Natural killer cell treated with Interleukin-12 subunit alpha and Interleukin-12 subunit beta and Interleukin-15 and Interleukin-18, amount 100 ng/mL, for 72 hours (primary cell): ENCODE measurements at places on chromosomes 3 and 15. TPM values are rescaled to one million over a fixed set of nuclear protein-coding genes. Genes with fewer than 3 reads are reported as not detected.

DNA sequence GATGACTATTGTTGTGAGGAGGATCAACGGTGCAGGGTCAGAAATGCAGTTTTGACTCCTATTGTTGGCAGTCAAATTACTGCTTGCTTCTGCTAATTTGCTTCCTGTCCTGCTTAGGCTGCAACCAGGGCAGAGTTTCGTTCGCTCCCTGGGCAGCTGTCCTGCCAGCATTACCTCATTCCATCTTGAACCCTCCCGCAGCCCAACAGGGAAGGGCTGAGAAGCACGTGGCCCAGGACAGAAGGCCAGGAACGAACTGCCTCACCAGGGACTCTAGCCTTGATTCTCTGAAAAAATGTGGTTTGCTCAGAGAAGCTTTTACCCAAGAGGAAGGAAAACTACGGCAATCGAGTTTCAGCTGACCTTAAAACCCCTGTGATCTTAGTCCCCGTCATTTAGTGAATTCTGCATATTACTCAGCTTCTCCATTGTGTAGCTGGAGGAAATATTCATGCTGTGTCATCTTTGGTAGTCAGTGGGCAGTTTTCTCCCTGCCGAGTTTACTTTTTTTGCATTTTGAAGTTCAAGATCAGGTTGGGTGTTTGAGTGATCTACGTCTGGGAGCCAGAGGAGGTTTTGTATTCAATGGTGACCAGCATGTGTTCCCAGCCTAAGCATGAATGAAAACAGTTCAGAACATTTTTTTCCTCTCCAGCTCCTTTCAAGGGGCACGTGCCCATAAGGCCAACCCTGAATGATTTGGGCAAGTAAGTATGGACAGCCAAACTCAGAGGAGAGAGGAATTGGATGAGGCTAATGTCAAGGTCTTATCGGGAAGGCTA is 23.0 kb downstream of the TLNRD1 start:
- peak; percentile 65 for DNase-seq

- DNase-seq = no peak
Measured at GRCh38 chr3:153210146-153210545, 48.1 kb downstream of the RAP2B start.

- no peak for DNase-seq
Measured at GRCh38 chr3:113136071-113136470, 75.3 kb upstream of the BOC start.

DNA sequence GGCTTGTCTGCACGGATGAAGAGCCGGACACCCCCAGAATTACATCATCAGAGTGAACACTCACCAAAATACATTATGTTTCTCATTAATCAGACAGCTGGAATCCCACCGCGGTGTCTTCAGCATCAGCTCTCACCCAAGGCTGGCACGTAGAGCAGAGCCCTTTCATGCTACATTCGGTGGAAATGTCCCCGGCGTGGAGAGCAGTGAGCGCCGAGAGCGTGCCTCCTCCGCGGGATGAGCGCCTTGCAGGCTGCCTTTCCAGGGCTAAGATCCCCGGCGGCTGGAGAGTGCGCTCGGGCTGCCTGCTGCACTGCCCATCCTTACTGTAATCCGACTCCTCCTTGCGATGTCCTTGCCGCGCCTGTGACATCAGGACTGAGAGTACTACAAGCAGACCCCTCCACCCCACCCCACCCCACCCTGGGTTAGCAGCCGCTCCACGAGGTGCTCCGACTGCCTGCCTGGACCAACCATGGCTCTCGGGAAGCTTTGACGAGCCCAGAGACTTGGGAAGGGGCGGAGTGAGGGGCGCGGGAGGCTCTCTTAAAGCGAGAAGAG is at the start of gene ZNF385D:
ZNF385D (minus strand) TSS at position 380 of the 561 bp plus-strand sequence; CDS start at position 86, 294 bp downstream.
- no peak for DNase-seq

DNA sequence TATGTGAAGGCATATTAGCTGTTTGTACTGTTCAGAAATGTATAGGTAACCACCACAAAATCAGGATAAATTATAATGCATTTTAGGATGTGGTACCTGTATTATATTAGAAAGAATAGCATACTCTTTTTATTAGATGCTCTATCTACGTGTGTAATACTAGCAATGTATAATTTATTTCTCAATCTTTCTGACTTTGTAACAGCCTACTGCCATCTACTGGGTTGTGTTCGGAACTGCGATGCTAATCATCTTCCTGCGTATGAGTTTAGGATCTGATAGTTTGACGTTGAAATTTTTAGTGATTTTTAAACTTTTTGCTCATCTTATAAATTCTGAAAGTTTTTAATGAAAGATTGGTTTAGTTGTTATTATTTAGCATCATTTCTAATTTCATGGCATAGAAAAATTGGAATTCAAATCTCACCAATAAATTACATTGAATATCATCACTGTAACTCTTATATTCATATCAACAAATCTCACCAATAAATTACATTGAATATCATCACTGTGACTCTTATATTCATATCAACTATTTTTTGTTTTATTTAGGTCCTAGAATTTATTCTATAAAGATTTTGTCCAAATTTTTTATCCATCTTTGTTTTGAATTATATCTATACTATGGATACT is 322.7 kb upstream of the ZNF717 start:
- DNase-seq = no peak

DNA sequence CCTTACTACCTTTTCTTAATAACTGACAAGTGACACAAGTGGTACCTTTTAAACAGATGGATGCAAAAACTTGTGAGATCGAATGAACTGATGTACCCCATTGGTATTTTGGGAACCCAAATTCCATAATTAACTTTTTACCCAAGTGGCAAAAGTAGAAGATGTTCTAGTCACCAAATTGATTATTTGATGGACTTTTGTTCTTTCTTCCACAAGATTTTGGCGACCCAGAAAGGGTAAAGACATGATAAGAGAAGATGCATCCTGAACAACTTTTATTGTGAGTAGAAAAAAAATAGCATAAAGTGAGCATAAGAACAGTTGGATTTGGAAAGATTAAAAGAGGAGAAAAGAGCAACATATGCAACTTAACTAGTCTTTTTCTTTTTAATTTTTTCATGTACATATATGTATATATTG is 159.5 kb downstream of the TIGIT start:
- DNase-seq = no peak

DNA sequence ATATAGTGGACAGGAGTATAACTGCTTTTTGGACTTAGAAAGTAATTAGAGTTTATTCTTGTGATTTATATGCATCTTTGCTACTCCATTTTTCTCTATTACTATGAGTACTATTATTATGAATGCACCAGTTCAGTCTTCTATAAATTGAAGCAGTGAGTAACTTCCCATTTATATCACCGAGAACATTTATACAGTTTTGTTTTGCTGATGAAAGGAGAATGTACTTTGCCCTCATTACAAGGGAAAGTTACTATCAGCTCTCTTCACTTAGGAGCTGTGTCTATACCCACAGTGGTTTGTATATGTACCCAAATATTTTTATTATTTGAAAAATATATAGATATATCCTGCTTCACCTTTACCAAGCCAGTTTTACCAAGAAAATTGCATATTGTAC is 5.7 kb downstream of the KBTBD12 start:
- no peak for DNase-seq

DNA sequence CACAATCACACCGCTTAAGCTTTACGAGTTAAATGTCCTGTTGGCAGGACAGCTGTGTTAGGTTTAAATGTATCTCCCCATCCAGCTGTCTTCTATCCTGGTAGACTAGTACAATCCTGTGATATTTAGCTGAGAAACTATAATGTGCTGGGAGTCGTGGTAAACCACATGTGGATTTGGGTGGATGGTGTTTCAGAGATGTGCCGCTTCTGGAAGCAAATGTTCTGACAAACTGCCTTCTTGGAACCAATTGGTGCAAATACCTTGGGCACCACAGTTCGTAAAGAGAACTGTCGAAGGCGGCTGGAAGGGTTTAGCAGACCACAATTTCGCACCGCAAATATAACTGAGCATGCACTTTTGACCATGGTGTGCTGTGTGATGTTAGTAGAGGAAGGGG is 15.0 kb downstream of the SCG5 start:
- DNase-seq = no peak

- DNase-seq = no peak
Measured at GRCh38 chr3:37764586-37764985, 97.1 kb upstream of the CTDSPL start.

DNA sequence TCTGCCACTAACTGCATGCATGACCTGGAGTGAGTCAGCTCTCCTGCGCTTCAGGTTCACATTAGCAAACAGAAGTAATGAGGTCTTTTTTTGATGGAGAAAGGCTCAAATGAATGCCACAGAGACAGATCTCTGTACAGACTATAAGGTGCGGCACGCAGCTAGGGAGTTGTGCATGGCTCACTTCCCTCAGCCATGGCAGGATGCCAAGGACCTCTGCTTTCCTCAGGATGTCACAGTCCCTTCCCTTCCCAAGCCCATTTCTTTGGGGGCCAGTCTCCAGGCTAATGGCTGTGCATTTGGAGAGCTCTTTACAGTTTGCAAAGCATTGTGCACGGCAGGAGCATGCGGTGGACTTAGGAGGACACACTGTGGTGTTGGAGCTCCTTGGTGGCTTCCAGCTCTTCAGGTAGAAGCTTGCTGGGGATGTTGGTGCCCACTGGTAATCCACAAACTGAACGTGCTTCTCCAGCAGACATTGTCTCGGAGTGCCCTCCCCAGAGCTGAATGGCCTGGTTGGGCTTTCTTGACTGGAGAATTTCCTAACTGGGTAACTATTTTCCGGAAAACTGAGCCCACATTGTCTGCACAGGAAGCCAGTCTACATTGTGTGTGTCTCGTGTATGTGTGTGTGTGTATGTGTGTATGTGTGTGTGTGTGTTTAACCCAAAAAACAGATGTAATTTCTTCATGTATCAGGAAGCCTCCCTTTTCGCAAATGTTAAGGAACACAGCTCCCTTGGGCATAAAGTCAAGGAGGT is 172.5 kb upstream of the TLE3 start:
- peak; percentile 54 for DNase-seq

DNA sequence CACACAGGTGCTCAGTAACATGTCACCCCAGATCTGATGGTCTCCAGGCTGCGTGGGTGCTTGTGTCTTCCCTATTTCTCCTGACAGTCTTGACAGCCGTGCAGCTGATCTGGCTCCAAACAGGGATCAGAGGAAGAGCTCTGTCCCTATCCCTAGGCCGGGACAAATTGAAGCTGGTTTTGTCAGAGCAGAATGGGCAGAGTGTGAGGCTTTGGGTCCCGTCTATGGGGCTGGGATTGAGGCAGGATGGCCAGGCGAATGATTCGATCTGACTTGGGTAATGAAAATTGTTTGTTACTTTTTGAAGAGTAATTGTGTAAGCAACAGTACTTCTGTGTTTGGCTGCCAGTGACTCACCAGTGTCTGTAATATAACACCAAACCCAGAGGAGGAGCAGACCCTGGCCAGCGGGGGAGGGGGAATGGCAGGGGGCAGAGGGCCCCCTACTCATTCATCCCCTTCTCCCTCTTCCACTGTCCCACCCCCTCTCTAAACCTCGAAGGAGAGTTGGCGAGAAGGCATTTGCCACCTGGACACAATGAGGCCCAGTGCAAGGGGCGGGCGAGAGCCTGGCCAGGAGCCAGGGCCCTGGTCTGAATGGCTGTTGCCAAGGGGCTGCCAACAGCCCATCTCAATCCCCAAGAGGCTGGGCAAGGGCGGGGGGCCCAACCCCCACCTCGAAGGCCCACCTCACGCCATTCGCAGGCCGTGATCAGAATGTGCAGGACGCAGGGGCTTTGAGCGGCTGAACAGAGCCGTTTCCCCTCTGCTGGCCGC is 4.9 kb upstream of the MAGEF1 start:
- no peak for DNase-seq

- no peak for DNase-seq
Measured at GRCh38 chr15:91821458-91821857, 32.0 kb upstream of the SLCO3A1 start.

GRCh38 chr3:25091934-25092333 is 336.1 kb upstream of the RARB start:
- DNase-seq = no peak

DNA sequence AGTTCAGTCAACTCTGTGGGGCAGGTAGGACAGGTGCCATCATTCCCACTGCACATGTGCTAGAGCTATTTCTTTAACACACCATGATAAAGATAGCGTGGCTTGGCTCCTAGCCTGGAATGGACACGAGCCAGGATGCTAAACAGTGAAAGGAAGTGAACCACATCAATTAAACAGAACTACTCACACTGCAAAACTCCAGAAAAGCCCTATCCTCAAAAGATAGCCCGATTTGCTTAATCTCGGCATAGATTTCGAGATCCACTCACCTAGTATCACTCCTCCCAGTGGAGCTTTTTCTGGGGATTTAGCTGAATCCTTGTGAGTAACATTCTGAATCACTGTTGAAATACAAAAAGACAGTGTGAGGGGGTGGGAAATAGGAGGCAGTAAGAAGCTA is 118.0 kb downstream of the ABI3BP start:
- no peak for DNase-seq

GRCh38 chr3:163812006-163812405 is 1266.3 kb downstream of the SI start:
- no peak for DNase-seq

DNA sequence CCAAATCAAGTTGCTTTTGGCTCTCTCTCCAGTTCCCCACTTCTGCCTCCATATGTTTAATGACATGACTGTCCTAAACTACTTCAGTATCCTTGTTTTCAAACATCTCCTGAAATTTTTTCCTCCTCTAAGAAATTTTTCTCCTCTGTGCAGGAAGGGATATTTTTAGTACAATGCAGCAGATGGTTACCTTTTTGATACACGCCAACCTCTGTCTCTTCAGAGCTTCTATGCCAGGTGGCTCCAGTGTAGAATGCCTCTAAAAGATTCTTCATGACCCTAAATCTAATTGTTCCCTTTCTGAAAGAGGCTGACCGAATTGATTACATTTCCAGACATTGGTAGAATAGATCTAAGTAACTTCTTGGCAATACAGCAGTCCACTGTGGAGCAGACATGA is 33.7 kb downstream of the TMOD3 start:
- no peak for DNase-seq

GRCh38 chr3:51434746-51435327 is 43.8 kb downstream of the RBM15B start:
- DNase-seq = no peak

DNA sequence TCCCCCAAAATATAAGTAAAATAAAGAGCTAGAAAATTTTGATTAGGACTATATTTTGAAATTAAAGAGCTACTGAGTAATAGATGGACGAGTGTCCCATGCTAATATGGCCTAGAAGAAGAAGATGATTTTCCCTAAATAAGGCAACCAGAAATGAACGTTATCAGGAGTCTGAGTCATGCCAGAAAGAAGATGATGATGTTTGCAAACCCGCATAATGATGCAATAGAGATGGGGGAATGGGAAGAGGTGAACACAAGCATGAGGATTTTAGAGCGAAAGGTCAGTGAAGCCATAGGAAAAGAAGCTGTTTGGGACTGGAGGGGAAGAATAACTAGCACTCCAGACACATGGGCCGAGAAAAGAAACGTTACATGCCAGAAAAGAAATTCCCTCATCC is 71.7 kb downstream of the FGF12 start:
- DNase-seq = no peak

Gene SLC24A5
- total RNA-seq = not detected

Gene GHSR
- not detected for total RNA-seq

Gene RARB
- total RNA-seq = not detected

Gene SCAMP5
- 0.40 TPM for total RNA-seq

Gene LHFPL4
- not detected for total RNA-seq

Gene ADGRG7
- total RNA-seq = not detected
